ENCODE measurements at places on chromosomes 1 and 21.

GRCh38 chr1:115324649-115325420 is 13.2 kb downstream of the NGF start:
- DNase-seq: no peak

- no peak for DNase-seq
These were observed 38.8 kb upstream of the OR2B11 start for GRCh38 chr1:247496581-247497285.

DNA sequence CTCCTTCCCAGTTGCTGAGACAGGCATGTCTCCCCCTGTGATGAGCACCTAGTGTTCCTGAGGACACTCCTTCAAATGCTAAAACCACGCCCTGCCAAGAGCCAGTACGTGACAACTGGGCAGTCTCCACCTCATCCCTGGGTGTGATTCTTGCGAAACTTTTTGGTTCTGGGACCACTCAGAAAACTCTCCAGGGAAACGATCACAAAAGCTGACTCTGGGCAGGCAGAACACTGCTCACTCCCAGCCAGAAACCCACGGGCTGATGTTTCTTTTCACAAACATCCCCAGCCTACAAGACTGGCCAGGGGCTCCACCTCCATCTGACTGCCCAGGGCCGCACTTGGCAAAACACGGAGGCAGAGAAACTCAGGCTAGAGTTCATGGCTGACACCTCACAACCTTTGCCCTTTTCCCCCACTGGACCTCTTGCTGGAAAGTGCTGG is 24.4 kb downstream of the DHRS3 start:
- DNase-seq: peak; percentile 43

- no peak for DNase-seq
These were observed 84.2 kb downstream of the LACTBL1 start for GRCh38 chr1:22888320-22889075.

GRCh38 chr1:172483448-172483847 is 39.6 kb upstream of the PIGC start:
- DNase-seq: no peak

DNA sequence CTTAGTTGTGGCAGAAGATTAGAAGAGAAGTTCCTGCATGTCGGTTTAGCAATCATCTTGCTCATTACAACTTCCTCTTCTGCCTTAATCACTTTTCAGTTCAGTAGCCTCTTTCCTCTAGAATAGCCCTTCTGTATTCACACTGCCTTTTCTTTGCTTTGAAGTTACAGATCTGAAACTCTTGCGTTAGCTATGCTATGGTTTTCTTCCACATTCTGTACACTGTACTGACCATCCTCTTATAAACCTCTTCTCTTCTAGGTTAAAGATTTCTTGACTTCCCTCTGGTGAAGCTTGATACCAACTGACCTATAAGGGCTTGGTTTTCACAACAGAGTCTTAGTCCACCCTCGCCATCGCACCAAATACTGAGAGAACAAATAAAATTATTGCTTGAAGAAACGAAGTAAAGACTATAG is 35.0 kb downstream of the C21orf91 start:
- DNase-seq: peak; percentile 75

DNA sequence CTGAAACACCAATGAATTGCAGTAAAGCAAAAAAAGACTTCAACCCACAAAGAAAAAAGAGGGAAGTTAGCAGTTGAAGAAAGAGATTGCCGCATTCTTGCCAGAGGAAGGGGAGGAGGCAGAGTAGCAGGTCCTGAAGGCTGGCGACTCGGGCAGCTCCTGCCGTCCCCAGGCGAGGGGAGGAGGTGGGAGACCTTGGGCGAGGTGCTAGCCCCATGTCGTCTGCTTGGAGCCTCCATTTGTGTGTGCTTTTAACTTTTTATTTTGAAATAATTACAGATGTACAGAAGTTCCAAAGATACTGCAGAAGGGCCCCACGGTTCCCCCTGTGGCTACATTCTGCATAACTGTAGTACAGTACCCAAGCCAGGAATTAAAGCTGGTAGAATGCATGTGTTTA is 6.7 kb downstream of the TRPM2 start:
- DNase-seq: peak; percentile 80

DNA sequence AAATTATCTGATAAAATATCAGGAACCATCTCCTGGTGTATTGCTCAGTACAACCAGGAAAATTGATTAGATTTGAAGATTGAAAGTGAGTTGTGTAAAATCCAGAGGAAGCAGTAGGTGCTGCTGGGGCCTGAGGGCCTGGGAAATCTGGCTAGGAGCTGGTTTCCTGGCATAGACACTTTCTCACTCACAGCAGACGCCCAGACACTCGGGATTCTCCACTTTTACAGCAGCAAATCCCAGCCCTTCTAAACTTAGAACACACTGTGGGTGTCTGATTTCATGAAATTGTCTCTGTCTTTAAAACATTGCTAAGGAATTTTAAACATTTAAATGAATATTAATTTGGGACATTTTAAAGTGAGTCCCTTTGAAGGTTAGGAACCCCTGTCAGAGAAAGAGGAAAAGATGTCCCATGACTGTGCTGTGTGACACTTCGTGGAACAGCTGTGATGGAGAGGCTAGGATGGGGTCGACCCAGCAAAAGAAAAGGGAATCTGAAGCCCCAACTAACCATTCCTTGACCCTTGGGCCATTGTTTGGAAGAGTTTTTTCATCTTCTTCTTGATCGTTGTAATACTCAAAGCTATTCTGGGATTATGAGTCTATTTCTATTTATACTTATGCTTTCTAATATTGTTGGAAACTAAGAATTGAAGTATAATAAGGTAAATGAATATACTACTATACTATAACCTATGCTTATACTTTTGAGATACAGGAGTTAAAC is 49.0 kb upstream of the VAMP3 start:
- no peak for DNase-seq

- DNase-seq: no peak
These were observed 8.8 kb upstream of the TENT5B start for GRCh38 chr1:27021354-27022031.

DNA sequence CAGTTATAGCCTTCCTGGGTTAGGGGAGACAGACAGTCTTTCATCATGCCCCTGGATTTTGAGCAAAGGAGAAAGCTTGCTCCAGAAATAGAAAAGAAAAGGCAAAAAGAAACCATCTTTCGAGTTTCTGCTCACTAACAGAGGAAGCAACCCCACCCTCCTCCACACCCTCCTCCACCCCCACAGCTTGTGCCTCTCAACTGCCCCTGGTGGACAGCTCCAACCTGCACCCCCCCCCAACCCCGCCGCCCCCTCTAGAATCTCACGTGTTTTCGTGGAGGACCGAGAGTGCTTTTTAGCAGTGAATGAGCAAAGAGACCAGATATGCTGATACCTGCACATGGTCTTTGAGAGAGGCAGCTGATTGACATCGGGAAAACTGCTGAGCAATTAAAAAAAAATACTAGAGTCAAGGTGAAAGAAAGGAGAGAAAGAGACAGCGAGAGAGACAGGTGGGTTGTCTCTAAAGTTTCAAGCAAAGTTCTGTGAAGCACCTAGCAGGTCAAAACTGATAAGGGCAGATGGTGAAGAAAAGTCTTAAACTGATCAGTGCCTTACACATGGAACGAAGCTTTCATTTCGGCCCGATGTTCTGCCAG is 358.3 kb downstream of the KIF26B start:
- peak; percentile 38 for DNase-seq

GRCh38 chr1:210233216-210233494 is 559 bp downstream of the SERTAD4 start:
- DNase-seq: no peak

DNA sequence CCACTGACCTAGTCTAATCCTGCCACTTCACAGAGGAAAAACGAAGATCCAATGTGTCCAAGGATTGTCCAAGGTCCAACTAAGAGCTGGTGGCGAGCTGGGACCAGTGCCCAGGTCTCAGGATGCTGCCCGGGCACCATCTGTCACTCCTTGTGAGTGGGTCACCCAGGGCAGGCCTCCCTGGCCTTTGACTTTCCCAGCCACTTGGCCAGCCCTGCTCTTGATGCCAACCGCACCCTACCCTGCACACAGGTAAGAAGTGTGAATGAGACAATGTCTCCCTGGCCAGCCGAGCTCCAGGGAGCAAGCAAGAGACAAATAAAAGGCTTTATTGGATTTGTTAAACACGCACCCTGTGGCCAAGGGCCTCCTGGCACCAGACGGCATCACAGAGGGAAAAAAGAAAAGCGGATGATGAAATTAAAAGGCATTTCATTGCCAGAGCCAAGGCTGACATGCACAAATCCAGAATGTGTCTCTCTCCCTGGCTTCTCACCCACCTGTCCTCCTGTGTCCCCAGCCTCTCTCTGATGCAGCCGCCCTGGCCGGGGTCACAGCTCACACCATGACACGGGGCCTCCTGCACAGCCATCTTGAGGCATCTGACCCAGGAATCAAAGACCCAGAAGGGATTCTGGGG is 72.8 kb downstream of the CAMK2N1 start:
- no peak for DNase-seq

DNA sequence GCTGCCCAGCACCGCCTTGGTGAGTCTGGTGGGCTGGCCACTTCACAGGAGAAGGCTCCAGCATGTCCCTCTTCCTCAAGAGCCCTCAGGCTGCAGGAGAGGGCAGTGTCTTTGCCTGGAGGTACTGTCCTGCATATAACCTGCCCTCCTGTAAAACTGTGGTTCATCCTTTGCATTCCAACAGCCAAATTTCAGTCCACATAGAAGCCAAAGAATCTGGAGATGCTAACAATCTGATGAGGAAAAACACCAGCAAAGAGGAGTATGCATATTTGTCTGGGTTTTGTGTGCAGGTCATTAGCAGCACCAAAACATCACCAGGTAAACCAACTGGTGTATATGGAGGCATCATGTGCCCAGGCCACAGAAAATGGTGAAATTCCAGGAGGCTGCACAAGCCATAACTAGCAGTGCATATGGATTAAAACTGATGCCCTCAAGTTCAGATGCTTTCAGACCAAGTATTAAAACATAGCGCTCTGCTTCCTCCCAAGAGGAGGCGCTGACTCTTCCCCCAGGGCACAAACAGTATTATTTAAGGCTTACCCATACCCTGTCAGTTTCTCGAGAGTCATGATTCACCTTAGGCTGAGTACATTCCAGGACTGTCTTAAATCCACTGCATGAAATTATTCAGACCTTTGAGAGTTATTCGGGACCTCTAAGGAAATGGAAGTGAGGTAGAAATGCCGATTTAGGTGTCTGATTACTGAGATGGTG is 150.5 kb upstream of the COA6 start:
- DNase-seq: no peak

GRCh38 chr1:66258404-66259105 is 275.4 kb upstream of the SGIP1 start:
- no peak for DNase-seq

Measured in NB4 (cell line).